ENCODE measurements at places on chromosomes 6 and 20.

DNA sequence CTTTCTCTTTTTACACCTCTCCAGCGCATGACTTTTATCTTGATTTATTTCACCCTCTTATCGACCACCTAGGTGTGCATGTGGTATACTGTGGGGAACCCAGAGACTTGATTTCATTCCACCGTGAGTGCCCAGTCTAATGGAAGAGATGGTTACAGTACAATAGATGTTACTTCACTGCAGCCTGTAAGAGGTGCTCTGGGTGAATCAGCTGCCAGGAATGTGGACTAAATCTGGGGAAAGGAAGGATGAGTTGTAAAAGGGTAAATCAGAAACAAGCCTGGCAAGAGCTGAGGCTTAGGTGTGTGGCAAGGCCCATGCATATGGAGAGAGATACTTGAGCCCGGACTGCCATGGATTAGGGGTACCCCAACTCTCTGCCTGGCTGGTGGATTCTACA lies 7.4 kb downstream of the STK35 start:
- DNase-seq = peak; percentile 36

GRCh38 chr20:31640259-31640658 lies 2.5 kb downstream of the COX4I2 start:
- DNase-seq = no peak

- no peak for DNase-seq
These were observed 117.6 kb upstream of the CLDN20 start for GRCh38 chr6:155146205-155146604.

DNA sequence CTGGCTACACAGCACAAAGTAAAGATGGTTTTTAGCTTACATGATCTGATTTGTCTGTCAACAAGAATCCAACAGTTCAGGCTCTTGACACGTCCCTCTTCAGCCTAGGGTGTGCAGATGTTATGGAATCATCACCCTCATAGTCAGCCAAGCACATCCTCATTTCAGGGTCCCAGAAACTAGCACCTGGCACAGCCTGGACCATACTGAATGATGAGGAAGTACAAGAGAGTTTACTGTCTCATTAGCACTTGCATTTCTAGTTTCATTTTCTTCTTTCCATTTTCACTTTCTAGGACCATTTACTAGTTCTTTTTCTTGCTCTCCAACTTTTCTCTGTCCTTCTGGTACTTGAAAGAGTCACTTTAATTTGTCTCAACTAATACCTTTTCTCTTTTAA lies 6.5 kb downstream of the RIPOR2 start:
- no peak for DNase-seq

DNA sequence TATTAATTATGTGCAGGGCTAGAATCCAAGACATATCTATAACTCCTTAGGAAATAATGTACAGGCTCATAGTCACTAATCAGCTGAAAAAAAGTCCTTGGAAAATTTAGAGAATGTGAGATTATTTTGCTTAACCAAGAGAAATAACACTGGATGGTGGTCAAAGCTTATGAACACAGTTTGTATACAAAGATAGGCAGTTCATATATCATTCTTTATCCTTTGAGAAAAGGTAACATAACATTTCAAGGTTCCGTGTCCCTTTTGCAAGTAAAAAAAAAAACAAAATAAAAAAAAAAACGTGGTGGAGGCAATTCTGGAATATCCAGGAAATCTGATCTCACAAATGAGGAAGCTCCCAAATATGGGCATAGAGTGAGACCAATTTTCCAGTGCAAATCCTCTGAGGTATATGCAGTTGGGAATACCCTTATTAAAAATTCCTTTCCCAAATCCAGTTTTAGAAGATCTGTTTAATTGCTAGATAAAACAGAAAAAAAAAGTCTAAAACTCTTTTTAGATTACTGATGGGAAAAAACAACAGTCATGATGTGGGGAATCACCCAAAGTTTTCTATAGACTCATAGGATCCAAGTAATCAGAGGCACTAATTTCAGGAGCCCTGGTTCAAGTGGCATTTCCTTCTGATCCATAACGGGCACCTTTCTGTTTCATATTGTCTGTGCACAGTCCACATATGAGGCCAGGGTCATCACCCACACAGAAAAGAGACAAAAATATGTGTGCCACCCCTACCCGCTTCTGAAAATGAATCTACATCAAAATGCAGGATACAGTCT lies 17.7 kb upstream of the TNFAIP3 start:
- no peak for DNase-seq

DNA sequence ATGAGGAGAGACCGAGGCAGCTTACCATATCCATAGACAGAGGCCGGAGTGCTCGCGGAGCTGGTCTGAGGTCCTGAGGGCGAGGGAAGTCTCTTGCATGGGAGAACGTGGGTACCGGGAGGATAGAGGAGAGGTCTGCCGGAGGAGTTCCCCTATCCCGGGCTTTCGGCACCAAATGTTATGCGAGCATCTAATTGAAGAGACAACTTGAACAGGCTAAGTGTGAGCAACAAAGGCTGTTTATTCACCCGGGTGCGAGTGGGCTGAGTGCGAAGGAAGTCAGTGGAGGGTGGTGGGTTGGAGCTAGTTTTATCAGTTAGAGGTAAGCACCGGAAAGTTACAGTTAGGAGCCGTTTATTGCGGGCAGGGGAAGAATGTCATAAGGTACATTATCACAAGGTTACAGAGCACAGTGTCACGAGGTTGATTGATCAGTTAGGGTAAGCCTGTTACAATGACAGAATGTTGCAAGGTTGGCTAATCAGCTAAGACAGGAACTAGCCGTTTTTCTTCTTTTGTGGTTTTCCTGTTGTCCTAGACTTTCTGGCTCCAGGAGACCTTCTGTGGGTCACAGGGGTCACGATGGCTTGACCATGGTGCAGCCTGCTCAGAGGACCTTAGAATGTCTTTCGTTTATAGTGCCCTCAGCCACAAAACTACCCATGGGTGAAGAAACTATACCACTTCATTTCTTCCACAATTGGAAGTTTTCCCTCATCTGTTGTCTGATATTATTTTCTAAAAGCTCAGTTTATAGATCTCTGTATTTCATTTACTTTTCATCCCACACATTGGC lies 746.0 kb upstream of the ADGRB3 start:
- DNase-seq = no peak

DNA sequence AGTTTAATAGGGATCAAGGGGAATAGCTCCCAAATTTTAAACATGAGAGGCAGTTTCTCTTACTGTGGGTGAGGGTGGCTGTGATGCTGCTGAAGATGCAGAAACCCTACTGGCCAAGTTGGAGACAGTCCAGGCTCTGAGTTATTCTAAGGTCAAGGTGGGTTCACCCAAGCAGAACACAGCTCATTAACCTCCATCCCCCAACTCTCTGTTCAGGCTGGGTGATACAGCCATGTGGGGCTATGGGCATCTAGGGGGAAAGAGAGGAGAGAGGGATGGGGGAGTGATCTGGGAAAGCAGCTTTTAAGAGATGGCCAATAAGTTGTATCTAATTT lies 18.9 kb upstream of the TRAM2 start:
- DNase-seq = no peak

DNA sequence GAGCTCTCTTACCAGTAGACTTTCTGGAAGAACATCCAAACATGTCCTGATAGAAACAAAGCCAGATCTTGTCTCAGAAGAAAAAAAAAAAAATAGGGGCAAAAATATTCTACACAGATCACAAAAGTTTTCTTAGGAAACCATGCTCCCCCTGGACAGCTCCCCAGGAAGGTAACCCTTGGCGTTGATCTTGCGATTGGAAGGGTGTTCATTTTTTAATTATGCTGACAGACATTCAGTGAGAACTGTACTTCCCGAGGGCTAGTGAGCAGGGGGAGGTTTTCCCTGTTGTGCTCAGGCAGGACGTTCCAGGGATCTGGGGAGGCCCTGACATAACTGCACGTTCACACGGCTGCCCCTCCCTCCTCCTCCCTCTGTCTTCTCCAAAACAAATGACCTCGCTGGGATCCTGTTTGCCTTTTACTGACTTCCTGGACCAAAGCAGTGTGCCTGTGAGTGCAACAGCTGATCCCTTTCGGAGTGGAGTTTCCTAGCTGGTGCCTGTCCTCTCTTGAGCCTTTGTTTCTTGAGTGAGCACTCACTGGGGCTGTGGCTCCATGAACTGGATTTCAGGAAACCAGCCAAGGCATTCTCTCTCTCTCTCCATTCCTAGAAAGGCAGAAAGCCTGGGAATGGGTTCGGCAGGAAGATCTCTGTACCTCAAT lies 46.7 kb downstream of the MARCKS start:
- DNase-seq = no peak

- DNase-seq = no peak
These were observed 70.0 kb upstream of the CD2AP start for GRCh38 chr6:47407300-47408281.

DNA sequence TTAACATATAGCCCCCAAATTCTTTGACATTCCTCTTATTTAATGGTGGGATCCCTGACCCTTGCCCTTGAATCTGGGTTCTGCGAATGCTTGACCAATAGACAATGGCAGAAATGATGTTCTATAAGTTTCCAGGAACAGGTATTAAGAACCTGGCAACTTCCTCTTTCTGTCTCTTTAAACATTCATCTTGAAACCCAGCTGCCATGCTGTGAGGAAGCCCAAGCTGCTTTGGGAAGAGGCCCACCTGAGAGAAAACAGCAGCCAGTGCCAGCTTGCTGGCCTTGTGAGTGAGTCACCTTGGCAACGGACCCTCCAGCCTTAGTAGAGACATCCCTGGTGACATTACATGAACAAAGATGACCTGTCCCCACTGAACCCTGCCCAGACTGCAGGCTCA lies 45.2 kb upstream of the RALY start:
- no peak for DNase-seq

GRCh38 chr20:53873230-53873604 lies 197.2 kb downstream of the BCAS1 start:
- no peak for DNase-seq

- DNase-seq = no peak
These were observed 43.8 kb downstream of the TMEM244 start for GRCh38 chr6:129817332-129817731.

DNA sequence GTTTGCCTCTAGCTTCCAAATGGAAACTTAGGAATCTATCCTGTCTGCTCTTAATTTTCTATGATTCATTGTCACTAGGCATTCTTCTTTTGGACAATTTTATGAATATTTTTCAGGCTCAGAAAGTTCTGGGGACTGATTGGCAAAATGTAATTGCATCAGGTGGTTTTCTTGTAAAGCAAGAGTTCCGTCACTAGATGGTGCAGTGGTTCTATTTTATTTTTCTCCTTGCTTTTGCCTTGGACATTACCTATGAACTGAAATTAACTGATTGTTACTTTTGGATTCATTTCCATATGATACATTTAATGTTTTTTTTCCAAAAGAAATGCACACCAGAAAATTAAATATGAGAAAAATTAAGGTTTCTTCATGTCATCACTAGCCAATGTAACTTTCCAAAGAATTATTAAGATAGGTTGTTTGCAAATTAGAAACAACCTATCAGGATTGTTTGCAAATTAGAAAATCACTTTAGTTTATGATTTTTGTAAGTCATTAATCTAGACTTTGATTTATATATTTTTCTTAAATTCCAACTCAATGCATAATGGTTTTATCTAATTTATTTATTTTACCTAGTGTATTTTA lies 48.0 kb downstream of the TMEM170B start:
- DNase-seq = no peak

GRCh38 chr20:21509079-21509596 lies 4.7 kb downstream of the NKX2-2 start:
- no peak for DNase-seq

DNA sequence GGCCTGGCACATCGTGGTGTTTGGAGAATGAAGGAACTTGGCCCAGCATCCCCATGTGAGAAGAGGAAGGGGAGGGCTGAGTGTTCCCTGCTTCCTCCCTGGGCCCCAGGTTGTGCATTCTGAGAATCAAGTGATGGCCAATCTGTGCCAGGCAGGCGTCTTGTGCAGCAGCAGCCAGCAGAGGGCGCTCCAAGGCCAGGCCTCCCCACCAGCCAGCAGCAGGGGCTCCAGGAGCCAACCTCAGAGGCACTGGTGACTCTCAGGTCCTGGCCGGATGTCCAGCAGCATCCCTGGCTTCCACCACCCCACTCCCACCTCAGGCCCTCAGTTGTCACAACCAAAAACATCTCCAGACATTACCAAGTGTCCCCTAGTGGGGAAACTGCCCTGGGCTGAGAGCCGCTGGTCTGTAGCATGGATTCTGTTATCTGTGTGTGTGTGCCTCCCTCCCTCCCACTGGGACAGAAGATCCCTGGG lies 192.0 kb downstream of the PREX1 start:
- no peak for DNase-seq

DNA sequence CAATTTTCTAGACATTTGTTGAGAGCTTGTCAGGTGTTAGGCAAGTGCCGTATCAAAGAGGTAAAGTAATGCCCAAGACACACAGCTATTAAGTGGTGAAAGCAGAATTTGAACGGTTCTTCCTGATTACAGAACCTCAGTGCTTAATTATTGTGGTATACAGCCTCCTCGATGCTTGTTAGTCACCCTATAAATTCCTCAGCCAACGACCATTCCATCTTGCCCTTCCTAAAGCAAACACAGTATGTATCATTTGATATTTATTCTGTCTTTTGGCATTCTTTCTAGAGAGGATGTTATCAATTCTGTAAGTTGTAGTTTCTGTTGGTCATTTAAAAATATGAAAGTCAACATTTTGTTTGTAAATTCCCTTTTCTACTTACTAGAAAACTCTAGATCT lies 297.8 kb upstream of the BMP2 start:
- no peak for DNase-seq

DNA sequence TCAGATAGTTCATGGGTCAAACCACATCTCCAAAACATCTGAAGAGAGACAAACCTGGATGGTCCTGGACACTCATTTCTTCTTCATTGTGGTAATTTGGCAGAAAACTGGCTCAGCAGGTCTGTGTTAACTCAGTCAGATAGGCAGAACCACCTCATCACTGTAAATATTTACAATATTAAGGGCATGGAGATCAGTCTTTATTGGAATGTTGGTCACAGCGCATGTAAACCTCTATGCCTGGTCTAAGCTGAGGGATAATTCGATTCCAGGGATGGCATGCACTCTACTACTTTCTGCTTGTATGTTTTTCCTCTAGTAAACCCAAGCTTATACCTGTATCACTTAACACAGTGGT lies 4.0 kb upstream of the TBC1D7 start:
- no peak for DNase-seq

GRCh38 chr6:51968265-51968664 lies 119.1 kb downstream of the PKHD1 start:
- DNase-seq = no peak

- DNase-seq = no peak
These were observed 37.0 kb downstream of the AKAP7 start for GRCh38 chr6:131172222-131172621.

- DNase-seq = no peak
These were observed 192.5 kb upstream of the SNX9 start for GRCh38 chr6:157630463-157631080.

- DNase-seq = no peak
These were observed 32.1 kb downstream of the BFSP1 start for GRCh38 chr20:17499041-17499440.

- DNase-seq = no peak
These were observed 145.1 kb upstream of the PRDM1 start for GRCh38 chr6:105940990-105941389.

- DNase-seq = no peak
These were observed 241.8 kb downstream of the ANKRD60 start for GRCh38 chr20:57986666-57987065.

- DNase-seq = no peak
These were observed 175.5 kb upstream of the GJE1 start for GRCh38 chr6:141957271-141957670.

- no peak for DNase-seq
These were observed 9.2 kb downstream of the OR2A4 start for GRCh38 chr6:131692031-131692430.

- DNase-seq = no peak
These were observed 51.3 kb downstream of the GRM4 start for GRCh38 chr6:34094474-34095135.

GRCh38 chr6:137283940-137284810 lies 65.0 kb upstream of the IFNGR1 start:
- DNase-seq = no peak

- peak; percentile 40 for DNase-seq
These were observed 8.1 kb upstream of the ZBP1 start for GRCh38 chr20:57628047-57628961.

All from skeletal muscle cell (primary cell).